ENCODE measurements at places on chromosomes 7 and 10.

DNA sequence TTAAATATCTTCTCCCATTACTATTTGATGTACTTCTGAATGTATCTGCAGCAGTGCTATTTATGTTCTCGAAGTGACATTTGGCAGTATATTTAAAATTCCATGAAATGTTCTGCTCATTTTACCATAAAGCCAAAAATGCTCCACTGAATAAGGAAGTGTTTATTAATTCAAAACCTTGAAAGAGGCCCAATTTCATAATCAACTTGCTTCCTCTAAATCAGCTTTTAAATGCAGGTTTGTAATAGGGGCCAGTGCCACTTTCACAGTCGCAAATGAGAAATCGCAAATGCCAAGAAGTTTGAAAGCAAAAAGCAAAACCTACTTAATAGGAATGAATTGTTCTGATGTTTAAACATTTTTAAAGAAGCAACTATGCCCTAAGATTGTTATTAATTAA, 11.4 kb downstream of the NHLRC2 start:
- DNase-seq = no peak

GRCh38 chr7:95904099-95904498, 131.7 kb downstream of the DYNC1I1 start:
- no peak for DNase-seq

- DNase-seq = no peak
Observed at GRCh38 chr10:125768219-125768855, 7.3 kb downstream of the MMP21 start.

GRCh38 chr10:101292194-101293006, 61.6 kb upstream of the BTRC start:
- DNase-seq = no peak

DNA sequence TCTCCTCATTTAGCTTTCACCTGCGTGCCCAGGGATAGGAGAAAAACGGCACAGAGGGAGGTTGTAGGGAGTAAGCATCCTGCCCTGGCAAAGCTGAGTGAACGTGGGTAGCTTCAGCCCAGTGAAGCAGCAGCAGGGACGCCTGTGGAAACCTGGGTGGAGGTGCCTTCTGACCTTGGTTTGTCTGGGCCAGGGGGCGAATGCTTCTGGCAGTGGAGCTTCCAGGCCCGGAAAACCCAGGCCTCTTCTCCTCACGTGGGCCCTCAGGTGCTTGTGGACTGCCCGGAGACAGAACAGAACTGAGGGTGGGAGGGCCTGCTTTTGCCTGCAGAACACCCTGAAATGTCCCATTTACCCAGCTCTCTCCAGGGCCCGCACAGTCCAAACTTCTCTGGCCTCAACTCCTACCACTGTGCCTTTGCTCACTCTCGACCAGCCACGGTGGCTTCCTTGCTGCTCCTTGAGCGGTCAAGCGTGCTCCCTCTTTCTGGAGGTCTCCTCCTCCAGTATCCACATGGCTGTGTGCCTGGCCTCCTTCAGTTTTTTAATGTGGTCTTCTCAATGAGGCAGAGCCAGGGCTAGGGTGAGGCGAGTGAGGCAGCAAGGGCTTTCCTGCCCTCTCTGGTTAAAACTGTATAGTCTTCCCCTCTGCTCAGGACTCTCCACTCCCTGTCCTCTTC, 62.4 kb downstream of the TMEM209 start:
- DNase-seq = no peak

Data from coronary artery (tissue), 2 donors.